NCI-H2081 treated with DMSO at 0.1 percent for 48 hours (cell line): ENCODE measurements at places on chromosomes 7 and 10.

DNA sequence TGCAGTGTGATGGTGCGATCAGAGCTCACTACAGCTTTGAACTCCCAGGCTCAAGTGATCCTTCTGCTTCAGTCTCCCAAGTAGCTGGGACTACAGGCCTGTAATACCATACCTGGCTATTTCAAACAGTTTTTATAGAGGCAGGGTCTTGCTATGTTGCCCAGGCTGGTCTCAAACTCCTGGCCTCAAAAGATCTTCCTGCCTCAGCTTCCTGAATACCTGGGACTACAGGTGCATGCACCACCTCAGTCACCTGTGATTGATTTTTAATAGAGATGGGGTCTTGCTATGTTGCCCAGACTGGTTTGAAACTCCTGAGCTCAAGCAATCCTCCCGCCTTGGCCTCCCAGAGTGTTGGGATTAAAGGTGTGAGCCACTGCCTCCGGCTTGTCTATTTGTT is 26.4 kb upstream of the CCL24 start:
- no peak for DNase-seq

GRCh38 chr10:78066728-78067430 is 33.2 kb downstream of the RPS24 start:
- no peak for DNase-seq

- no peak for DNase-seq
Observed at GRCh38 chr10:124085680-124086079, 7.7 kb downstream of the CHST15 start.

DNA sequence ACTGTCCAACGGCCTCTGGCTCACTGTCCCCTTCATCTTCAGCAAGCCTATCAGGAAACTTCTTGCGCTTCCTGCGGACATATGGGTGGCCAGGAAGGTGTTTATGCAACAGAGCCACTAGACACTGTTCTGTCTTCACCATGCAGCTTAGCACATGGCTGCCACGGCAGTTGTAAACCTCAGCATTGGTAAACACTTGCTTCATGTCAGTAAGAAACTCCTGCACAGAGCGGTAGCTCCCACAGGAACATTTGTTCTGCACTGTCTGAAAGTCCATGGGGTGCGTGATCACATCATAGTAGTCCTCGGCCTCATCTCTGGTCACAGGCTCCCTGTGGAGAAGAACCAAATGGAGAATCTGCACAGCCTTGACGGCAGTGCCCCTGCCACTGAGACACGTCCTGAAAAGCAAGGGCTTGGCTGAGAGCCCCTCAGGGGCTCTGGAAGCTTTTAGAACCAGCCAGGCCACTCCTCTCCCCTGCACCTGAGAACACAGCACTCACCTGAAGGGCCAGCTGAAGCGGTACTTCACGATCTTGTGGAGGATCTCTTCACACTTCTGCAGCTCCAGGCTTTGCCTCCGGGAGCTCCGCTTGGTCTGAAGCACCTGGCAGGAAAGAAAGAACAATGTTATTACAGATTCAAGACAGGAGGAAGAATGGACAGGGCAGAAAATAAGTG is 8.8 kb downstream of the FZD9 start:
- no peak for DNase-seq

DNA sequence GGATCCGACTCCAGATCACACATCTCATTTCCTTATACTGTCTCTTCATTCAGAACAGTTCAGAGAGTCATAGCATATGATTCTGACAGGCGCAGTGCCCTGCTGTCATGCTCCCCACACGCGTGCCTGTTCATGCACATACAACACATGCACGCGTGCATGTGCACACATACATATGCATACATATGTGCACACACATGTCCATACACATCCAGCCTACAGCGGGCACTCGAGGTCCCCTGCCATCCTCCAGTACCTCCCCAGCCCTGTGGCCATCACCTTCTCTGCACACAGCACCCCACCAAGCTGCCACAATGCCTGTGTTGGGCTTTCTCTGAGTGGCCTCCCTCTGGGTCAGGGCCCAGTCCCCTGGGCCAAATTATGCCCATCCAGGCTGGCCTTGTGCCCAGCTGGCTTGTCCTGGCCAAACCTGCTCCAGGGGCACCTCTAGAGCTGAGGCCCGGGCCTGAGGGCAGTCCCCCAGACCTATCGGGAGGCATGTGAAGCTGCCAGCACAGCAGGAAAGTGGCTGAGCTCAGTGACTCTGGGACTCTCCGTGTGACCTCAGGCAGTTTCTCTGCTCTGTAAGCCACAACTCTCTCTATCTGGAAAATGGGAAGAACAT is 49.4 kb upstream of the RET start:
- no peak for DNase-seq

- no peak for DNase-seq
Observed at GRCh38 chr10:44589181-44589943, 204.5 kb upstream of the CXCL12 start.

GRCh38 chr10:111018021-111018420 is 58.8 kb upstream of the ADRA2A start:
- DNase-seq = no peak

- no peak for DNase-seq
Observed at GRCh38 chr7:116734710-116735109, 62.7 kb downstream of the MET start.

DNA sequence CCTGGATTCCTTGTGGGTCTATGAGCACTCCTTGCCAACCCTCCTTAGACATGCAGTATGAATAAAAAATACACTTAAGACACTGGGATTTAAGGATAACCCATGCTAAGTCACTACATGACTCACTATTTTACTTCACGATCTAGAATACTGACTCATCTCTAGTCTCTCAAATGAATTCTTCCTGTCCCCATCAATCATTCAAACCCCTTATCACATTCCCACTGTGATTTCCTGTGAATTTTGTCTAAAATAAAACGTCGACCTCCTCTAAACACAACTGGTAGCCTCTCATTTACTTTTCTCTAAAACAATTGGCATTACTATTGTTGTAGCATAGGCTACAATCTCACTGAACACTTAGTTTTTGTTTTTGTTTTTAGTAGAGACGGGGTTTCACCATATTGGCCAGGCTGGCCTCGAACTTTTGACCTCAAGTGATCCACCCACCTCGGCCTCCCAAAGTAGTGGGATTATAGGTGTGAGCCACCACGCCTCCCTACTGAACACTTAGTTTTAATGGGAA is 3.9 kb upstream of the IQUB start:
- DNase-seq = no peak

GRCh38 chr10:50625649-50626132 is 1.9 kb upstream of the SGMS1 start:
- DNase-seq = no peak

DNA sequence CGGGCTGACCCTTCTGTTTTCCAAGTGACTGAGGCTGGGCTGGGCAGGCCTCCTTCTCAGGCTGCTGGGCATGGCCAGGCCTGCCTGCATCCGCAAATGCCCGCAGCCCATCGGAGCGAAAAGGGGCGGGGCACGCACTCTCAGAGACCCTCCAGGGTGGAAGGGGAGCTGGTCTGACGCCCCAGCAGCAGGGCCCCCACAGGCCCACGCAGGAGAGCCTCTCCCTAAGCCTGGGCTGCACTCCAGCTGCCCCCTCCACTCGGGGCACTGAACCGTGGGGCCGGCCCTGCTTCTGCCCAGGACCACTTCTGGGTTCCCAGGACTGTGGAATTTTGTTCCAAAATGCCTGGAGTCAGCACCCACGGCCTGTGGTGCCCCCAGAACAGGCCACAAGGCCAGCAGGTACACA is 9.3 kb downstream of the ADAP1 start:
- DNase-seq = no peak

DNA sequence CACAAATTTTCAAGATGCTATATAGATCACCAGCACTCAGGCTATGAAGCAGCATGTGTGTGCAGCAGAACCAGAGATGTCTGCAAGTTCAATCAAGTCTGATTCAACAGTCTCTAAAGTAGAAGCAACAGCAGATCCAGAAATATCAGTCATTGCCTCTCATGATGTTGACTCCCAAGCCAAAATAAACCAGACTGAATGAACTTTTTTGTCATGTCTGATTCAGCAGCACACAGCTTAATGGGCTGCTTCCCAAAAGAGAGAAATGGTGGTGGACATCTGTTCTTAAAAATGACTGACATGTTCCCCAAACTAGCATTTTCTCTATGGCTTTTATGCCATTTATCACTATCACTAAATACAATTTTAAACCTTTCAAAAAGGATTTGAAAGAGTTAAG is 53.8 kb downstream of the TMEM26 start:
- no peak for DNase-seq

GRCh38 chr10:29537799-29538198 is 97.0 kb downstream of the SVIL start:
- no peak for DNase-seq

DNA sequence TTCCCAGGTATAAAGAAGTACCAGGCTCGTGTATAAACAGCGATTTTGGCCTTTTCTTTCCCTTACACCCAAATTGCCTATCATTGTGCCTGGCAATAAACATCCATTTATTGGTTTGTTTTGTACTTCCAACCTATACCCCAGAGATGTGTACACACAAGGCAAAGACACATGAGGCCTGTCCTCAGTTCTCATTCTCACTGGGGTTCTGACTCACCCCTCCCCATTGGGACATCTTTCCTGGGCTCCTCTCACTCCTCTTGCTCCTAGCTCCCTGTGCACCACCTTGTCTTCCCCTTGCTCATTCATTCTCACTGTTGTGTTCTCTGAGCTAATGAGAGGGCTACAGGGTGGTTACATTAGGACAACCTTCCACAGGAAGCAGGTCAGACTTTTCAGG is 240.7 kb downstream of the ANK3 start:
- DNase-seq = no peak

DNA sequence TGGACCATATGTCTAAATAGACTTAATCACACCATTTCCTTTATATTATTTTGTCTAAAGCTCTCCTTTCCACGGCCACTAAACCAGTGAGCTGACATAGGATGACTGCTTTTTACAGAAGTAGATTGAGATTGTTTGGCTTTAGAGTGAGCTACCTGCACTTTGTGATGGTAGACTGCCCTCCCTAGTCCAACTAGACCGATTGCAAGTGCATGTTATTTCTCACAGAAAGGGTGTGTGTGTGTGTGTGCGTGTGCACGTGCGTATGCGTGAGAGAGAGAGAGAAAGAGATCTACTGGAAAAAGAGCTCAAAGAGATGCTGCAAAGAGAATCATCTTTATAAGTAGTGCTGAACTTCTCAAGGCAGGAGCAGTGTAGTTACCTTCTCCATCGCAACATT is 60.7 kb downstream of the VCL start:
- DNase-seq = no peak

GRCh38 chr10:92552310-92552709 is 21.6 kb downstream of the IDE start:
- no peak for DNase-seq
